Suprapubic skin (tissue), 4 donors: ENCODE measurements at places on chromosomes 2 and 18. TPM values are rescaled to one million over a fixed set of nuclear protein-coding genes. Genes with fewer than 3 reads are reported as not detected.

MC4R gene
- total RNA-seq = not detected

ZNF532 gene
- 31.1 TPM for total RNA-seq

SCN7A gene
- 2.5 TPM for total RNA-seq

GRCh38 chr2:228646061-228646460, 464.6 kb upstream of the SPHKAP start:
- H3K4me3 ChIP-seq = no peak overlapping the region
- no peaks in the 10 kb centered on the region for H3K4me1 ChIP-seq
- H3K27ac ChIP-seq = no peak overlapping the region
- no peaks in the 10 kb centered on the region for H3K36me3 ChIP-seq
- H3K27me3 ChIP-seq = no peaks in the 10 kb centered on the region
- DNase-seq = no peak

DNA sequence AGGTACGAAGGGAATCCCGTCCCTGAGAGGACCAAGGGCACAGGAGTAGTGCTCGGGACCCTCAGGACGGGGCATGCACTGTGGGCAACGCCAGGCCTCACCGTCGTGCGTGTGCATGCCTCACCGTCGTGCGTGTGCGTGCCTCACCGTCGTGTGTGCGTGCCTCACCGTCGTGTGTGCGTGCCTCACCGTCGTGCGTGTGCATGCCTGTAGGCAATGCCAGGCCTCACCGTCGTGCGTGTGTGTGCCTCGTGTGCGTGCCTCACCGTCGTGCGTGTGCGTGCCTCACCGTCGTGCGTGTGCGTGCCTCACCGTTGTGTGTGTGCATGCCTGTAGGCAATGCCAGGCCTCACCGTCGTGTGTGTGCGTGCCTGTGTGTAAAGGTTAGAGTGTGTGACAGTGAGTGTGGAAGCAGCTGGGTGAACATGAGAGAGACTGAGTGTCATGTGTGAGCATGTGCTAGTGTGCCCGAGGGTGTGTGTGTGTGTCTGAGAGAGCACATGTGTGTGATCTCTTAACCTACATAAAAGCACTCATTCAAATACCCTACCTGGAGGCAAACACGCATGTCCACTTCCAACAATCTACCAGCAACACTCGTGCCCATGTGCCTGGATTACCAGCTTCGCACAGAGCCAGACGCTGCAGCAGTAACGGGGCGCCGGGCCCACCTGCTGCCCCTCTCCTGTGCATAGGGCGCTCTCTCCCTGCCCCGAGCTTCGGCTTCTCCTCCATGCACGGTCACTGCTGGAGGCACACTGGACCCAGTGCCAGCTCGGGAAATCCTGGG, 36.3 kb downstream of the ZNF516 start:
- H3K4me3 ChIP-seq = no peak overlapping the region
- H3K36me3 ChIP-seq = peaks cover 13% of the 10 kb centered on the region
- peak; percentile 65 for DNase-seq
- H3K4me1 ChIP-seq = peaks cover 21% of the 10 kb centered on the region

DNA sequence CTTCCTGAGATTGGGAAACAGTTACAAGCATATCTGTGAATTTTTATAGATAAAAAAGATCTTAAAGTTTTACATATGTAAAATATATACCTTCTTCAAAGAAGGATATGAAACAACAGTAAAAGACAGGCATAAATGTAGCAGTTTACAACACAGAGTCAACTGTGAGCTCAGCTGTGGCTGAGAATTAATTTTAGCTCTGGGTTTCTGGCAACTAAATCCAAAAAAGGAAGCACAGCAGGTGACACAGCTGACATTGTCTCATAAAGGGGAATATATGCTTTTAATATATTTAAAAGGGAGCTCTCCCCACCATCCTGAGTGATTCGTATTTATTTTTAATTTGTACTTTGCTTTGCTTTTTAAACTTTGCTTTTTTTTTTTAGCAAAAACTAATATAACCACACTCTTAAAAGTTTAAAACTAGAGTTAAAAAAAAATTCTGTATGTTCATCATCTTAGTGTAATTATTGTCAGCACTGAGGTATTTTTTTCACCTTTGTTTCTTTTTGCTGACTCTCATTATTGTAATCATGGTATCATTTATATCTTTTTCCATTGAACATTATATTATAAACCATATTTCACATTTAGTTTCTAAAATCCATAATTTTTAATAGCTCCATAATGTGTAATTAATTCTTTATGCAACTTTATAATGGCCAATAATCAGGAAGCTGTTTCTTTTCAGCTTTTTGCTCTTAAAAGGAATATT, 6.7 kb downstream of the TUBB6 start:
- no peak for DNase-seq
- H3K27ac ChIP-seq = peak overlapping the region; percentile 36
- peaks cover 64% of the 10 kb centered on the region for H3K4me1 ChIP-seq
- peaks cover 34% of the 10 kb centered on the region for H3K36me3 ChIP-seq
- no peaks in the 10 kb centered on the region for H3K27me3 ChIP-seq

DNA sequence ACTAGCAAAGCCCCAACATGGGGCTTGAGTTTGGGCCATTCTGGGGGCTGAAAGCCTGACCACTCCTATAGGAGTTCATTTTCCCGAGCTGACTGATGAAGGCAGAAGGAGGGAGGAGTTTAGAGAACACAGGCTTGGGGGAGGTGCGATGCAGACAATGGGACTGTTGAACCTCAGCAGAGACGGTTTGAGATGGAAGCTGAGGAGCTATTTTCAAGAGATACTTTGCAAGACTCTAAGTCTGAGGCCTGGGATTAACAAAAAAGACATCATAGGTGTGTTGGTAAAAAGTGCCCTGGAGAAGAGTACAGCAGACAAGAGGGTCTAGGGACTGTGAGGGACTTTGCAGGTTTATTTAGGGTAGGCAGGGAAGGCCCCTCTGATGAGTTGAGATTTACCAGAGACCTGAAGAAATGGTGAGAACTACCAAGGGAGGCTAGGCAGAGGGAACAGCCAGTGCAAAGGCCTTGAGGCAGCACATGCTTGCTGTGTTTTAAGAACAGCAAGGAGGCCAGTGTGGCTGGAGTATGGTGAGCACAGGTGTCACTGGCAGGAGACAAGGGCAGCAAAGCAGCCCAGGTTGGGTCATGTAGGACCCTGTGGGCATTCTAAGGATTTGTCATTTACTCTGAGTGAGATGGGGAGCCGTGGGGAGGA, 31.6 kb downstream of the PCBP1 start:
- peaks cover 15% of the 10 kb centered on the region for H3K4me1 ChIP-seq
- no peaks in the 10 kb centered on the region for H3K36me3 ChIP-seq
- no peaks in the 10 kb centered on the region for H3K27me3 ChIP-seq
- H3K27ac ChIP-seq = no peak overlapping the region
- no peak for DNase-seq

- H3K36me3 ChIP-seq = no peaks in the 10 kb centered on the region
- no peak overlapping the region for H3K4me3 ChIP-seq
- no peaks in the 10 kb centered on the region for H3K4me1 ChIP-seq
- no peak overlapping the region for H3K27ac ChIP-seq
- DNase-seq = no peak
Measured at GRCh38 chr2:231384970-231385369, 10.5 kb upstream of the B3GNT7 start.

GRCh38 chr2:72864500-72864899, 22.7 kb upstream of the SPR start:
- H3K27me3 ChIP-seq = peaks cover 18% of the 10 kb centered on the region
- no peak overlapping the region for H3K4me3 ChIP-seq
- no peak overlapping the region for H3K27ac ChIP-seq
- no peak for DNase-seq
- H3K36me3 ChIP-seq = no peaks in the 10 kb centered on the region
- peaks cover 6% of the 10 kb centered on the region for H3K4me1 ChIP-seq

DNA sequence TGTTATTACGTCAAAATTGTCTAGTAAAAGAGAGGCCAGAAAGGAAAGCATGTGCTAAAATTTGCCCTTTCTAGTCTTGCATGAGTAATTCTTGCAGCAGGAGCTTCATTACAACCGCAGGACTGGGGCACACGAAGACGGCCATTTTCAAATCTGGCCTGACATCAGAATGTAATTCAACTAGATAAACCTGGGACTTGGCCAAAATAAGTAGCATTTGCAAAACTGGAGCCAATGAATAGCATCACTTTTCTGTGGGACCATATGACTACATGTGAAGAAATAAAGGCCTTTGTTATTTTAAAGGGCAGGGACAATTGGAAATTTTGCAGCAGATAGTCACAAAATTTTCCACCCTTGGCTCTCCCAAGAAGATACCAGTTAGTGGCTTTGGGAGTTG, 3.0 kb upstream of the FZD7 start:
- DNase-seq = no peak
- no peaks in the 10 kb centered on the region for H3K36me3 ChIP-seq
- H3K4me1 ChIP-seq = peaks cover 37% of the 10 kb centered on the region
- H3K27me3 ChIP-seq = peaks cover 4% of the 10 kb centered on the region
- H3K4me3 ChIP-seq = no peak overlapping the region

- peaks cover 6% of the 10 kb centered on the region for H3K27me3 ChIP-seq
- DNase-seq = no peak
- H3K4me1 ChIP-seq = no peaks in the 10 kb centered on the region
- no peak overlapping the region for H3K4me3 ChIP-seq
- H3K36me3 ChIP-seq = no peaks in the 10 kb centered on the region
Measured at GRCh38 chr2:175418224-175418835, 236.8 kb upstream of the ATP5MC3 start.
